ENCODE measurements at places on chromosomes 16 and 17.

GRCh38 chr16:56125922-56126321 lies 65.4 kb upstream of the GNAO1 start:
- DNase-seq: no peak

DNA sequence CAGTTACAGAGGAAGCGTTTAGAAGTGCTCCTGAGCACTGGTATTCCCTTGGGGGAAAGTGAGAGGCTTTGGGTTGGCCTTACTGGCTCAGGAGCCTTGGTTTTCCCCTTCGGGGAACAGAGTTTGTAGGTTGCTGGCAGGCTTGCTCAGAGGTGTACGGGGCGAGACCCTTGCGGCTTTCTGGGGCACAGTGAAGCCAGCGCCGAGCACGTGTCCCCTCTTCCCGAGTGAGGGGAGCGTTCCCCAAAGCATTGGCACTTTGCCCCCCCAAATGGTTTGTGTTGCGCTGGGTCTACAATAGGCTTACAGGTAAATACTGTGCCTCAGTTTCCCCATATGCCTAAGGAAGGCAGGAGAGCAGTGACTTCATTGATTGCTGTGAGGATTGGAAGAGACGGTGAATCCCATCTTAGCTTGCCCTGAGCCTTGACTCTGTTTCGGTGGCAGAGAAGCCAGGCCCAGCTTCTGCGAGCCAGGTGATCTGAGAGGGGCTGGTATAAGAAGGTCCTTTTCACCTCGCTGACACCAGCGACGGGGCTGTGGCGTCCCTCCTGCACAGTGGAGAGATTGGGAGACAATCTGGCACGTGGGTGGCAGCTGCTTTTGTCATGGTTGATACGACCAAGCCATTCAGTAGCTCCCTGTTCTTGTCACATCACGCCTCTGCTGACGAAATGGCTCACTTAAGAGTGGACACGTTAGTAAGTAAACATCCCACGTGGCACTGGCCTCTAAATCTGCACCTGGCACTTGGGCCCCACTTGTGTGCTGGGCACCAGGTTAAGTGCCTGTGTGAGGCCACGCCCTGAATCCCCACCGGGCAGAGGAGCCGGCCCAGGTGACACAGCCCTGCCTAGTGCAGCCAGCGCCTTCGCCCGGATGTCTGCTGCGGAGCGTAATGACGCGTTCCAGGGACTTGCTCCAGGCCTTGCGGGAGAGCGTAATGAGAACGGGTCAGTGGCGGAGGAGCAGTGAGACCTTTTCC lies 55.0 kb downstream of the MEAK7 start:
- no peak for DNase-seq

DNA sequence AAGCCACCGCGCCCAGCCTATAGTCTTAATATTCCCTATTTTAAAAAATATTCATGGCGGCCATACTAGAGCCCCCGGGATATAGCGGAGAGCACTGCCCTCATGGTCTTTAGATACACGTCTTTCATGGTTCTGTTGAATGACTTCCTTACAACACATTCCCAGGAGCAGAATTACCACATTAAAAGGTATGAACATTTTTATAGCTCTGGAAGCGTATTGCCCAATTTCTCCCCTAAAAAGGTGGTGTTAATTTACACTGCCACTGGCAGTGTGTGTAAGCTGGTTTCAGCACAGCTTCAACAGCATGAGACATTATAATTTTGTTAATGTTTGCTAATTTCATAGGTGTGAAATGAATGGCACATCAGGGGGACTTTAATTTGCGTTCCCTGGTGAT lies 19.0 kb downstream of the C17orf100 start:
- no peak for DNase-seq

DNA sequence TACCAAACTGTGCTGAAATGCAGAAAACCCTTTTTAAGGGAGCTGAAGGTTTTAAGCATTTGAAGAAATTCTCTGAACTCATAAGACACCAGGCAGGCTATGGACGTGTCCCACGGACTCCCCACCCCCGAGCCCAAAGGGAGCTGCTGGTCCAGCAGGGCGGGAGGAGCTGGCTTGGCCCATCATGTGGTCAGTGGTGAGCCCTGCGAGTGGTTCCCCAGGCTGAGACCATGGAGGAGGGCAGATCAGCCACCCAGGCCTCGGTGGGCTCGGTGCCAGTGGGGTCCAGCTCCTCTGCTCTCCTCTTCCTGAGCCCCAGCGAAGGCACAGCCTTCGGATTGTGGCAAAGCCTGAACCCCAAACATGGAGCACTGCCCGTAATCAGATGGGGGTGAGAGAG lies 27.0 kb downstream of the LGALS3BP start:
- no peak for DNase-seq

- DNase-seq: no peak
Measured at GRCh38 chr17:77493238-77493820, 352.6 kb downstream of the SEC14L1 start.

DNA sequence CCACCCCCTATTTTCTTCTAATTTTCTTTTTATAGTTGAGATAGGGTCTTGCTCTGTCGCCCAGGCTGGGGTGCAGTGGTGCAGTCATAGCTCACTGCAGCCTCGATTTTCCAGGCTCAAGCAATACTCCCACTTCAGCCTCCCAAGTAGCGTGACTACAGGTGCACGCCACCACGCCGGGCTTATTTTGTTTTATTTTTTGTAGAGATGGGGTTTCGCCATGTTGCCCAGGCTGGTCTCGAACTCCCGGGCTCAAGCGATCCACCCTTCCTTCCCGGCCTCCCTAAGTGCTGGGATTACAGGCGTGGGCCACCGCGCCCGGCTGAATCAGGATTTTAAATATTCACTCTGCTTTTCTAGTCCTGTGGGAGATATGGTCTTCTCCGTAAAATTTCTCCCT lies 941 bp upstream of the GDPD1 start:
- DNase-seq: no peak

GRCh38 chr17:60557805-60558204 lies 31.8 kb upstream of the APPBP2 start:
- DNase-seq: no peak

GRCh38 chr17:36661047-36661666 lies 59.8 kb downstream of the MRM1 start:
- no peak for DNase-seq

GRCh38 chr16:8936421-8936820 lies 27.3 kb downstream of the USP7 start:
- DNase-seq: no peak

- no peak for DNase-seq
Measured at GRCh38 chr17:40104594-40105486, 4.5 kb upstream of the NR1D1 start.

DNA sequence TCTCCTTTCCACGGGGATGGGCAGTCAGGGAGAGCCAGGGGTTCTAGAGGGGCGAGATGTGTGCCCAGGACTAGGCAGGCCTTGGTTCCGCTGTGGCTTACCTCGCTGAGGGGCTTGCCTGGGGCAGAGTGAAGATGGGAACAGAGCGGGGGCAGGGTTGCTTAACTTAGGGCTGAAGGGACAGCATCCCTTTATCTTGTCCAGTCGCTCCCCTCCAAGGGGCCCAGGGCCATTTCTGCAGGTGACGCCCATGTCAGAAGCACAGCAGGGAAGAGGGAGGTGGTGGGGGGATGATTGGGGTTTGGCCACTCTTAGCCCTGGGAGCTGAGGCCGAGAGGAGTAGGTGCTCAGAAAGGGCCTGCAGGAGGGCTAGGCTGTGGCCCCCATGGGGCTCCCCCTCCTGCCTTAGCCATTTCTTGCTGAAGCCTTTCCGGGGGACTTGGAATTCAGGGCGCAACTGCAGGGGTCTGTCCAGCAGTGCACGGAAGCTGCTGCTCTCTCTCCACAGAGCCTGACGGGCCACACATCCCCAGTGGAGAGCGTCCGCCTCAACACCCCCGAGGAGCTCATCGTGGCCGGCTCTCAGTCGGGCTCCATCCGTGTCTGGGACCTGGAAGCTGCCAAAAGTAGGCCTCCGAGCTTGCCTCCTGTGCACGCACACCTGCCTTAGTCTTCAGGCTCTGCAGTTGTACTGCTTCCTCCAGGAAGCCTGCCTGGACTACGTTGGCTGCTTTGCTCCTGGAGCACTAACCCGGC lies 8.5 kb downstream of the KATNB1 start:
- no peak for DNase-seq

DNA sequence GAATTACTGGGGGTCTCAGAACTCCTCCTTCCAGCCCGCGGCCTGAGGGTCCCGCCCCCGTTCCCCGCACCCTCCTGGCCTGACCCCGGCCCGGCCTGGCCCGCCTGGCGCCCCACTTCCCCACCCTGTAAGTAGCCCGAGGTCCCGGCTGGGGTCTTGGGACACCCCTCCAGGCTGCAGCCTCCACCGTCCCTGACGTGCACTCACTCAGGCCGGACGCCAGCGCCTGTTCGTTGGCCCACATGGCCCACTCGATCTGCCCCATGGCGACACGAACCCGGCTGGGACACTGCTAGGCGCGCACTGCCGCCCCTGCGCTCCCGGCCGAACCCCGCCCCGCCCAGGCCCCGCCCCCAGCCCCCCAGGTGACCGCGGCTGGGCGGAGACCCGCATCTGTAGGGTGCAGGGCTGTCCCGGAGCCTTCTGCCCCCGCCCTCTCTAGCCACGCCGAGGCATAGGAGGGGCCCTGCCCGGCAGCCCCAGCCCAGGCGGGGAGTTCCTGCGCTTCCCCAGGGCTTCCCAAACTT lies at the start of gene CYBA:
Gene CYBA (minus strand): TSS at position 305 of the 527 bp plus-strand sequence. CDS start 40 bp downstream, at position 265.
- DNase-seq: no peak

- DNase-seq: no peak
Measured at GRCh38 chr16:17334096-17334495, 136.7 kb downstream of the XYLT1 start.

DNA sequence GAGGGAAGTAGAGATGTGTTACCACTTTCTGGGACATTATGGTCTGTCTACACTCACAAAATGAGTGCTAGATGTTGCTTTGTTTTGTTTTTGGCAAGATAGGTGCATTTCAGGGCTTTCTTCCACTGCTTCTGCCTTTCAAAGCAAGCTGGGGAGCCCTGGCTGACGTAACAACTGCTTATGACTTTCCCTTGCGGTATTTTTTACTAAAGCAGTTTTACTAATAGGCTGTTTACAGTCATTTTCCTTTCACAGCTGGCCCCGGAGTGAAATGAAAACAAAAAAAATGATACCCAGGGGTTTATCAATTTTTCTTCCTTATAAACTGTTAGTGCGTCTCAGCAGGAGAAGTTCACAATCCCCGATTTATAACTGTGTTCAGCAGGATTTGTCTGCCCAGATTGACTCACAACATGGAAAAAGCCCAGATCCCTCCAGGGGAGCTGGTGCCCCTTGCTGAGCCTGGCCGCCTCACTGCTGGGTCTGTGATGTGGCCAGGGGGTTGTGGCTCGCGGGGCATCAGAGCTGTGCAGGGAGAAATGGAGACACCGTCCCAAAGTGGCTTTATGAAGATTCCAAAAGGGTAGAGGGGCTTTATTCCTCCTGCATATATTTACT lies 184.4 kb upstream of the HS3ST3A1 start:
- DNase-seq: no peak

GRCh38 chr16:69564845-69565670 lies 708 bp upstream of the NFAT5 start:
- no peak for DNase-seq

DNA sequence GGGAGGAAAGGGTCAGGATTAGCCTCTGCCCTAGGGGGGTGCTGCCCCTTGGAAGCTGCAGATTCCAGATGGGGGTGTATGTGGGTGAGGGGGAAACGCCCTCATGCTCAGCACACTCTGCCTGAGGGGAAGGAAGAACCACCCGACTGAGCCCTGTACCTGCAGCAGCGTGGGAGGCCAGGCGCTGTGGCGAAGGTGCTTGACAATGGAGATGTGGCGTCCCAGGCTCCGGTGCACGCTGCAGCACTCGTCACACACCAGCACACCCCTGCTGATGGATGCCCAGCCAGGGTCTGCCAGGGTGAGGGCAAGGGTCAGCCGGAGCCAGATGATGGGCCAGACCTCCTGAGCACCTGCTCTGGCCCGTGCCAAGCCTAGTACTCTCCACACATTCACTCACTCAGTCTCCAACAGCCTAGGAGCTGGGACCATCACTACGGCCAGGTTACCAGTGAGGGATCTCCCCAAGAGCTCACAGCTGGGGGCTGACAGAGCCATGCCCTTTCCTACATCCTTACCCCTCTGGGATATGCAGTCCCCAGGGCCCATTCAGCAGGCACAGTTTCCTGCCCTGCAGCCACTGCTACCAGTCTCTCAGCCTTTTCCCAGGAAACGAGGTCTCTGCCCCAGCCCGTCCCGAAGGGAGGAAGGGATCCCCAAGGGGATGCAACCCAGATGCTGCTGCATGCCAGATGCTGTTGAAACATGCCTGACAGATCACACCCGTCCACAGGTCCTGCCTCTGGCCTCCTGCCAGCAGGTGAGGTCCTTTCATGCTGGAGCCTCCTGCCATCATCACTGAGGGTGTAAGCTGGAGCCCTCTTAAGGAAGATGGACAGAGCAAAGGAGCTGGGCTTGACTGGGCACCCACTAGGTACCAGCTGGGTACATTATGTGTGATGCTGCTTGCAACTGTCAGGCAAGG lies 5.9 kb downstream of the GIT1 start:
- DNase-seq: no peak

- no peak for DNase-seq
Measured at GRCh38 chr16:49542946-49543630, 169.5 kb downstream of the C16orf78 start.

- no peak for DNase-seq
Measured at GRCh38 chr17:66988069-66988798, 23.7 kb downstream of the CACNG4 start.

DNA sequence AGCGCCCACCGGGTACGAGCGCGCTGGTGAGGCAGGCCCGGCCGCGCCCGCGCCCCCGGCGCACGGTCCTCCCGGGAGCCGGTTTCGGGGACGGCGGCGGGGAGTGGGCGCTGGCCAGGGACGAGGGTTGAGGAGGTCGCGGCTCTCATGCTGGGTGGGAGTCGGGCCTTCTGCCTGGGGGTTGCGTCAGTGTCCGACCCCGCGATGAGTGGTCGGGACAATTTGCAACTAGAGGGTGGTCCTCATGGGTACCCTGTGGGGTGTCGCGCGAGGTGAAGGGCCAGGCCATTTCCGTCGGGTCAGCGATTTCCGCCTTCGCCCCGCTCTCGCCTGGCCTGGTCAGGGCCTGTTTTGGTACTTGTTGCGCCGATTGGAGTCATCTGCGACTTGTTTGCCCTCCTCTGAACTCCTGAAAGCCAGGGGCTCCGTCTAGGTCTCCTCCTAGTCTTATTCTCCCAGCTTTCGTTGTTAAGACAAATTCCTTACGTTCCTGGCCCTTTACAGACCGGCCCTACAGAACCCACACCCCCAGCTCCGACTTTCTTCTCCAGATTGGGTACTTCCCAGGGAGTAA lies 14.9 kb downstream of the NAA60 start:
- no peak for DNase-seq

- DNase-seq: no peak
Measured at GRCh38 chr16:88317613-88317965, 65.2 kb upstream of the ZNF469 start.

- no peak for DNase-seq
Measured at GRCh38 chr17:50661348-50661747, 26.7 kb downstream of the ABCC3 start.
